ENCODE measurements at places on chromosomes 2 and 18.
A peak's percentile ranks its signal among the peaks of the same experiment; 100 is the strongest.

DNA sequence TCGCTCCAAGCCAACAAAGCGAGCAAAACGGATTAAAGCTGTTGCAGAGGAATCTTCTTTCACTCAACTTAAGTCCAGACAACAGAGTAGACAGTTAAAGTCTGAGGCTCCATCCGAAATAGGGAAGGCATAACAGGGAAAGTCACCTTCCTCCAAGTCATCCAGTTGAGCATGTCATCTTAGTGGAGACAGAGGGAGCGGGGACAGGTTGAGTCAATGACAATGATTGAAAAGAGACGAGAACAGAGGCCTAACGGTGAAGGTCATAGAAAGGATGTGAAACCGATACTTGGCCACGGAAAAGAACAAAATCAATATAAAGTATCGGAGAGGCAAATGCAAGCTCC lies 455 bp downstream of the C18orf32 start:
- DNase-seq, result no peak

DNA sequence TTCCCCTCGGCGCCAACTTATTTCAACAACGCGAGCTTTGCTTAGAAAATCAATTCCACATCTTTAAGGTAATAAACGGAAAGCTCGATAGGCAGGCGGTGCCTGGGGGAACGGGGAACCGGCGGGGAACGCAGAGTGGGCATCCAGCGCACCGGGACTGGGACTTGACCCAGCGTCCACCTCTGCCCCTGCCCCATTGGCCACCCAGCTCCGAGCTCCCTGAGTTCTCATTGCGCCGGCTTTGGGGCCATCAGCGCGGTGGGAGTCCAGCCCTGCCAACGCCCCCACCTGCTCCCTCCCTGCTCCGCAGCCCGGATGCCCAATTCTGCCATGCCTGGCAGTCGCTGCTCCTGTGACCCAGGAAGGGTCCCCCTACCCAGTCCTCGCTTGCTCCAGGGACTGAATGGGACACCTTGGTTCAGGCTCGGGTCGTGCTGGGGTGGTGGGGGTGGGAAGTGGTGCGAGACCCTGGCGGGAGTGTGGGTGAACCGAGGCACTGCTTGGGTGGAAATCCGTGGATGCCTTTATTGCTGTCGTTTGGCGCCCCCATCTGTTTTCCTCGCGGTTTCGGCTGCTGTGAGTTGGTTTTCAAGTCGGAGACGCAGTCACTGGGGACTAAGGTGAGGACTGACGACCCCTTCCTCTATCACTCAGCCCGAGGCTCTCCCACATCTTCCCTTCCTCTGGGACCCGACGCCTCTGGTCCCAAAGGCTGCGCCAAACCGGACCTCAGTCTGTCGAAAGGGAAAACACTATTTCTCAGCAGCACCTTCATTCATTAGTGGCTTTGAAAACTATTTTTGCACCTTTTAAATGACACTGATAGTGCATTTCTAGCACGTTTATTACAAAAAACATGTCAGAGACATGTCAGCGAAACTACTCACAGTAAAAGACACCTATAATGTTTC lies 2.4 kb upstream of the EVX2 start:
- no peak for DNase-seq

DNA sequence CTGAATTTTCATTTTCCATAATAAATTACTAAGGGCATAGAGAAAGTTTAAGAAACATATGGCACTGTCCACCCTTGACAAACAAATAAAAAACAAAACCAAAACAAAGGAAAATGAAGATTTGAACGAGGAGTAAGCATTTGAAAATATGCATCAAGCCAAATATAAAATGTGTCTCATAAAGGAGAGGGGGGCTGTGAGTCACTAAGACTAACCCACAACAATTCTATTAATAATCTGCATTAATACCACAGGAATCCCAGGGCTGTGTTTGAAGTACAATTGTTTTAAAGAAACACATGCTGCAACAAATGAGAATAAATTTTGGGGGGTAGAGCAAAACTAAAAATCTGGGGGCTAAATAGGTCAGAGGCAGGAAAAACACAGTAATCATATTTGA lies 53.8 kb upstream of the STK17B start:
- no peak for DNase-seq

- no peak for DNase-seq
These were observed 276.8 kb upstream of the CHST9 start for GRCh38 chr18:27461957-27462356.

DNA sequence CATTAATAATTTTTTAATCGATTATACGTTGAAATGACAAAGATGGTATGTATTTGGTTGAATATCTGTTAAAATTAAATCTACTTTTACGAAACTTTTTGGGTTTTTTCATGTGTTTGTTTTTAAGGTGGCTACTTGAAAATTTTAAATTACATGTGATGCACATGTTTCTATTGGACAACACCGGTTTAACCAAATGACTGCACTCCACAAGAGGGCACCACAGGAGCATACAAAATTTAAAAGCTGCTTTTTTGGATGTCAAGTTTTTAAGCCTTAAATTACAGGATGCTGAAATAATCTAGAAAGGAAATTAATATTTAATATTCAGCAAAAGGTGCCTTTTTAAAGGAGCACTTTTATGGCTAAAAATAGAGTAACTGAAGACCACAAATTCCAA lies 98.7 kb downstream of the ACVR1 start:
- peak; percentile 56 for DNase-seq

GRCh38 chr2:232386740-232387450 lies 8.3 kb downstream of the ALPP start:
- no peak for DNase-seq

- DNase-seq, result no peak
These were observed 79.5 kb downstream of the EVA1A start for GRCh38 chr2:75480971-75481836.

DNA sequence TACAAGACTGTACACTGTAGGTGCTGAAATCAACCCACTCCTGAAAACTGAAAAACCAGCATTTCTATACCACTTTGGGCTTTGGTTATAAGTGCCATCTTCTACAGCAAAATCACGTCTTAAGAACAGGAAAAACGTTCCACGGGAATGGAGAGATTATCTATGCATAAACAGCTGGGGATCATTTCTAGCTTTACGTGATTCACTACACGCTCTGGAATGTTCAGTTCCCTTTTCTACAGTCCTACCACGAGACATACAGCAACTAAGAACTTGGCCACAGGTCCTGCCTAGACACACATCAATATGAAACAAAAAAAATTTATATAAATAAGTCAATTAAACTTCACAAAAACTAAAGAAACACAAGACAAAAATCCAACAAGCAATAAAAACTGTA lies 3.6 kb downstream of the CXCR4 start:
- DNase-seq, result no peak

GRCh38 chr2:101991721-101992145 lies at the start of gene IL1R2:
TSS of gene IL1R2 (plus strand) at chr2:101991960. CDS start at chr2:102008576, 16,616 bp downstream.
- DNase-seq, result no peak

- DNase-seq, result no peak
These were observed 81.8 kb downstream of the SOS1 start for GRCh38 chr2:39039072-39039471.

GRCh38 chr2:88545118-88545517 lies 82.1 kb downstream of the EIF2AK3 start:
- no peak for DNase-seq

DNA sequence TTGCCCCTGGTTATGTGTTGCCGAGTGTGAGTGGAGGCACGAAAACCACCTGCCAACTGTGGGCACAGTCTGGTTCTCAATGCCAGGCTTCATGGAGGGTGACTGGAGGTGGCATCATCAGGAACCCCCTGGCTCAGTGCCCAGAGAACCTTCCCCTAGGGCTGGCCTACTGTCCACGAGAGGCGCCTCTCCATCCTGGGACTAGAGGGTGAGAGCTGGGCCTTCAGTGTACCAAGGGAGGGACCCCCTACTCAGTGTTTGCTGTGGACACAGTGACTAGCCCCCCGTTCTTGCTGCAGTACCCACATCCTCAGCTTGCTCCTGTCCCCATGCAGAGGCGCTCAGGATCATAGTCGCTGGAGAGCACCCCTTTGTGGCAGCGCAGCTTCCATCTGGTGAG lies 202.6 kb downstream of the HDAC4 start:
- no peak for DNase-seq

DNA sequence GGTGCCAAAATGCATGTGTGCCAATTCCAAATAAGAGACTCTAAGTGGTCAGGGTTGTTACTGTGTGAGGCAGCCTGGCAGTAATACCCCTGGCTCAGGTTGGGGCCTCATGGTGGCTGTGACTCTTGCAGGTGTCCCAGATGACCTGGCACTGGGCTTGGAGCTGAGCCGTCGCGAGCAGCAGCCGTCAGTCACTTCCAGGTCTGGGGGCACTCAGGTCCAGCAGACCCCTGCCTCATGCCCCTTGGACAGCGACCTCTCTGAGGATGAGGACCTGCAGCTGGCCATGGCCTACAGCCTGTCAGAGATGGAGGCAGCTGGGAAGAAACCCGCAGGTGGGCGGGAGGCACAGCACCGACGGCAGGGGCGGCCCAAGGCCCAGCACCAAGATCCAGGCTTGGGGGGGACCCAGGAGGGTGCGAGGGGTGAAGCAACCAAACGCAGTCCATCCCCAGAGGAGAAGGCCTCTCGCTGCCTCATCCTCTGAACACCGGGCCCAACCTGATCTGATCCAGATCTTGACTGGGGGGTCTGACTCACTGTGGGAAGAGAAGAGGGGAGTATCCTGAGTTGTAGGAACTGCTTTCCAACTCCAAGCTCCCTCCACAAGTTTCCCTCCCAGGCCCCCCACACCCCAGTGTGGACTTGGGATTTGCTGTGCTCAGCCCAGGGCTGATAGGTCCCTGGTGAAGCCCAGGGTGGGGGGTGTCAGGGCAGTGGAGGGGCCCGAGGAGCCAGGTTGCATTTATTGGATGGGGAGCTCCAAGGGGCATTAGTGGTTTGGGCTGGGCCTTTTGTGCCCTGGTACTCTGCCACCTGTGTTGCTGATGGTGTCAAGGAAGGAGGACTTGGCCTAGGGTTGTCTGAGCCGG lies 5.6 kb downstream of the DNAJB2 start:
- DNase-seq, result no peak

- no peak for DNase-seq
These were observed 52.8 kb upstream of the RAB12 start for GRCh38 chr18:8556424-8556823.

DNA sequence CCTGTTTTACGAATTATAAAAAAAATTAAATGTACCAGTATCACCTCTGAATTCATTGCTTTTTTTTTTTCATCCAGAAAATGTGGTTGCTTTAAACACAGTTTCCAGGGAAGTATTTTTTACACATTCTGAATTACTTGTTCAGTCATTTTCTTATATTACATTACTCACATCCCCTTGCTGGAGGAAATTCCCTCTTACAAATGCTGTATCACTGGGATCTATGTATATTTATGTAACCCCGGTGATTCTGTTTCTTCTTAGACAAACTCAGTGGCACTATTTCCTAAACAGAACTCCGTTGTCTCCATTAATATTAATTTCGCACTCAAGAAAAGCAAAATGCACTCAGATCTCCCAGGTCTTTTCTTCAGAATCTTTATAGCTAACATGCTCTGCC lies 1078.5 kb upstream of the ZEB2 start:
- DNase-seq, result no peak

DNA sequence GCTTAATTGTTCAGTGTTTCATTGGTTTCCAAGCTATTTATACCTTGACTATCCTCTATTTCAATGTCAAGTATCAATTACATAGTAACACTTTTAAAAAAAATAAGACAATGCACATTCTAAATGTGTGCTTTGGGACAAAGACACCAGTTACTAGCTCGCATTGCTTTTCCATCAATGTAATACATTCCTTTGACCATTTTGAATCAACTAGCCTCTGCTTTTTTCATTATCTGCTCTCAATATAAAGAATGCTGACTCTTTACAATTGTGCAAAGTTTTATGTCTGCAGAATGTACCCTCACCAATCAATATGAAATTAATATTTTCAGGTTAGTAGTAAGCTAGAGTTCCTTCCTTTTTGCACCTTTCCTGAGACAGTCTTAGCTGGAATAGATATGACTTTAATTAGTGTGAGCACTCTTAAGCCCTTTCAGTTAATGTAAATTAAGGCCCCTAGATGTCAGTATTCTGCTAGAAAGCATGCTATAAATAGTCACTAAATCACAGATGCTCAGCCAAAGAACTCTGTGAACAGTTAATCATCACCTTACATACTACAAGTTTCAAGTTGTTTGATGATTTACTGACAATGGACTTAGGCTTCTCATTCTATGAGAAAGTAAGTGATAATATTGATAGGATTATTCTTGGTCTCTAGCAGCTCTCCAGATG lies 413.6 kb downstream of the PTH2R start:
- DNase-seq, result no peak

- DNase-seq, result no peak
These were observed 11.4 kb upstream of the MAPRE2 start for GRCh38 chr18:35029770-35030169.

- no peak for DNase-seq
These were observed 75.8 kb downstream of the SDC1 start for GRCh38 chr2:20148923-20149702.

- DNase-seq, result no peak
These were observed 35.3 kb downstream of the PDIA6 start for GRCh38 chr2:10777111-10777841.

- DNase-seq, result no peak
These were observed 85.1 kb downstream of the CTAGE1 start for GRCh38 chr18:22332590-22332989.

- no peak for DNase-seq
These were observed 57.7 kb downstream of the SLC25A12 start for GRCh38 chr2:171836146-171836910.

GRCh38 chr18:12645751-12646203 lies 12.1 kb downstream of the SPIRE1 start:
- no peak for DNase-seq

- no peak for DNase-seq
These were observed 158.9 kb downstream of the COL6A3 start for GRCh38 chr2:237254911-237255578.

- DNase-seq, result no peak
These were observed 115.1 kb upstream of the GPC1 start for GRCh38 chr2:240320204-240320993.

GRCh38 chr18:44672506-44672905 lies 8.2 kb upstream of the SETBP1 start:
- DNase-seq, result no peak

GRCh38 chr2:175005733-175006264 lies 618 bp upstream of the CHN1 start:
- DNase-seq, result no peak

DNA sequence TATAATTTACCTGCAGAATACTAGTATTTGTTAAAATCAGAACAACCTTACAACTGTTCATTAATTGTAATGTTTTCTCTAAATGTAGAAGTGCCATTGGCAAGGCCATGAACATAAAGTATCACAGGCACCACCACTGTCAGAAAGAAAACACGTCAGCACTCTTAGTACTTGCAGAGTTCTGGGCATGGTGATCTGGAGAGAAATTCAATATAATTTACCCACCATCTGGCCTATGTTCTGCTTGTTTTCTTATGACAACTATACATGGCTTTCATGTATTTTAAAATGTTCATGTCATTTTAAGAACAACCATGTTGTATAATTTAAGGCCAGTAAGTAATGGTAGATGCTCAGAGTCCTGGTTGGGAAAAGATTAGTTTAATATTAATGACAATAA lies 114.2 kb upstream of the SULT1C3 start:
- DNase-seq, result no peak

Data from activated naive CD4-positive, alpha-beta T cell treated with Interleukin-2 at 50 U/mL for 16 hours (primary cell).